Urinary bladder (tissue), 4 donors: ENCODE measurements at places on chromosomes 16 and 17. TPM values are rescaled to one million over a fixed set of nuclear protein-coding genes. Genes with fewer than 3 reads are reported as not detected.

HBM gene
- polyA plus RNA-seq: not detected

KRTAP1-5 gene
- 0.11 TPM for polyA plus RNA-seq

C17orf58 gene
- polyA plus RNA-seq: 9.6 TPM

ACSM2A gene
- polyA plus RNA-seq: 0.33 TPM

MYH1 gene
- not detected for polyA plus RNA-seq

APPBP2 gene
- 17.1 TPM for polyA plus RNA-seq

DNA sequence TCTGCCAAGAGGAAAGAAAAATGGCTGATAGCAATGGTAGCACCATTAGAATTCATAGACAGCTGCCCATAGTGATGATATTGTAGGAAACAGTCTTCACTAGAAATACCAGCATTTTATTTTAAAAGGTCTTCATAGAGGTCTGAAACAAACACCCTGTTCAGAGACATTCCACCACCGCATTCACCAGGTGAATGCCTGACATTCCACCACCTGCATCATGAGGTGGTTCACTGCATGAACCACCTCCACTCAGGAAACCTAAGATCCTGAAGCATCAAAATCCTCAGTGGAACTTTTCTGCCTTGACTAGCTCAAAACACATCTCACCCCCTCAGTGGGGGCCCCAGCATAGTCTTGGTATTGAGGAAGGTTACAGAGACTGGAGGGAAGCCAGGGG, 91.5 kb upstream of the COX10 start:
- DNase-seq: no peak

DNA sequence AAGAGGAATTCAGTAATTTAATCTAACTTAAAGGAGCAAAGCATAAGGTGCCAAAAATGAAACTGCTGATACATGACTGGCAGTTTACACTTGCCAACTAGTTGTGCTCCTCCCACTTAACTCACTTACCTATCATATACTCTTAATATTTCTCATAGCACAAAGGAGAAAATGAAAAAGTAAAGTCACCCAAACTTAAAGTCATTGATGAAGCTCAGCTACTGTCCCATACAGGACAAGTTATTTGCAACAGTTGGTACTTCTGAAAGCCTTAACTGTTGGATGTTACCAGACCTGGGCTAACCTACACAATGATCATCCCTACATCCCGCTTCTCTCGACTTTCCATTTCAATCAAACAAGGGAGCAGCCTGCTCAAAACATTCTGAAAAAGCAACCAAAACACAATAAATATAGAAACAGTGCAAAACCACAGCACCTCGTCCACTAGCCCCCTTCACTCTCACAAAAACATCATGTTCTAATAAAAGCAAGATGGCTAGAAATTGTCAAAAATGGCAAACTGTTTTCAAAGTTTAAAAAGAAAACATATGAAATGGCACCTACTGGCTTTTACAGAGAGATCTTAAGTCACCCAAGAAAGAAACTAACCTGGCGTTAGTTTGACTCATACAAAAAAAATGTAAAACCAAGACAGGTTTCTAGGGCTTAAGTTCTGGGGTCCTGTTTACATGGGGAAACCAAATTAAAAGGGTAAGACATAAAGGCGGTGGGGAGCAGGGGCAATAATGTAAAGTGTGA, 868 bp downstream of the MED13 start:
- no peak for DNase-seq

- DNase-seq: no peak
Measured at GRCh38 chr16:1333149-1333812, at the start of gene BAIAP3. BAIAP3 (plus strand) TSS chr16:1333645; CDS start chr16:1338550, 4,905 bp downstream.

DNA sequence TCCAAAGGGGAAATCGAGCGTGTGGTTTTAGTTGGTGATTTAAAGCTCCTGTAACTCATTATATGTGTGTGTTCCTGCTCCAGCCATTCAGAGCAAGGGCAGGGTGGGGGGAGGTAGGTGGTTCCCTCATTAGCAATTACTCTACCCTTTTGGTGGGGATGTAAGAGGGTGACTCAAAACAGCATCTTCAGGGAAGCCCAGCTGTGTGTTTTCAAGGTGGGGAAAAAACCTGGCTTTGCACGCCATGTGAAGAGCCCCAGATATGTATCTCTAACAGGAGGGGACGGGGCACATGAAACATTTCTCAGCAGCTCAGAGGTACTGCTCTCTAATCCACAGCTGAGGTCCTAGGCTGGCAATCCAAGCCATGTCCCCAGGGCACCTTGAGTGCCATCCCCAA, 241.3 kb upstream of the ZFHX3 start:
- no peak for DNase-seq

DNA sequence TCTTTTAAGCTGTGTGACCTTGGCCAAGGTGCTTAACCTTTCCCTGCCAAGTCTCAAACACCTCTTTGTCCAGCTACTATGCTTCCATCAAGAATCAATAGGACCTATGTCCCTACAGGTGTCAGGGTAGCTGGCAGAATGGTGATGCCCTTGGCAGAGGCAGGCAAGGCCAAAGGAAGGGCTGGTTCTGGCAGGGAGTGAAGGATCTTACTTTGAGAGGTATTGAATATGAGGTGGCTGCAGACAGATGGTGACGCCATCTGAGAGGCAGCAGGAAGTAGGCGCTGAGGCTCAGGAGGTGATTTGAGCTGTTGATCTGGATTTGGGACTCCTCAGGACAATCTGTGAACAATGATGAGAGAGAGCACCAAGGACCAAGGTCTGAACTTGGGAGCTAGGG, 12.5 kb downstream of the ABCC3 start:
- no peak for DNase-seq

DNA sequence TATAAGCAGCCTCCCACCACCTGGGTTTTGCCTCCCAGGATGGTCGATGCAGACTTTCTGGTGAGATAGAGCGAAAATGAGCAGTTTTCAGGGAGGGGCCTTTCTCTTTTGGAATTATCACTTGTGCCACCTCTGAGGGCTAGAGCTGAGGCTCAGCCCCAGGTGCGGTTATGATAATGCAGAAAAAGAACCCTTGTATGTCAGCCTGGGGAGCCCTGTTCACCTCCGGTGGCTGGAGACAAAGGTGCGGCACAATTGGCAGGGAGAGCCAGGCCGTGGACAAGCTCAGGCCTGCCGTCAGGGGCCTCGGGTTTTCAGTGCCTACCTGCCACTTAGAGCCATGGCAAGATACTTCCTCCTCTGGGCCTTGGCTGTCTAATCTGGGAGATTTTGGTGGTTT, 4.4 kb downstream of the SCPEP1 start:
- DNase-seq: no peak

GRCh38 chr17:47852113-47852949, 1.4 kb upstream of the SP6 start:
- no peak for DNase-seq

- no peak for DNase-seq
Measured at GRCh38 chr17:47924785-47925677, 16.3 kb upstream of the PNPO start.

DNA sequence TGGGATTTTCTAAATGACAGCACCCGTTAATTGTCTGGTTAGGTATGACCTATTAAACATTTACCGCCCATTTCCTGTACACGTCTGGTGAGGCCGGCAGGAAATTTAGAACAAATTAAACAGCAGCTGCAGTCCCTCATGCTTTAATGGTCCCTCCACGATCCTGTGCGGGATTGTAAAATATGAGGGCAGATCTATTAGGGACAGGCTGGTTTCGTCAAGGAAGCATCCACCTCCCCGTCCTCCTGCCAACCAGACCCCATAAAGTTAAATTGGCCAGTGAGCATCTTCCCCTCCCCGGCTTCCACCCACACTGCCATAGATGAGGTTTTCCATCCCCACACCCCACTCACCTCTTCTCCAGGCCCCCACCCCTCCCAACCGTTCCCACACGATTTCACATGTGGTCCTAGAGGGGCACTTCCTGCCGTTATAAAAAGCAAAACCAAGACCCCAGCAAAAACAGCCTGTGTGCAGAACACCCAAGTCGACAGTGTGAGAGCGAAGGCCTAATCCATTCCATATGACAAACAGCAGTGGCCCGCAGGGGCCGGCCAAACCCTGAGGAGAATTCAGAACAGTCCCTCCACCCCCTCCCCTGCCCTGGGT, 331.9 kb downstream of the FOXL1 start:
- peak; percentile 60 for DNase-seq

DNA sequence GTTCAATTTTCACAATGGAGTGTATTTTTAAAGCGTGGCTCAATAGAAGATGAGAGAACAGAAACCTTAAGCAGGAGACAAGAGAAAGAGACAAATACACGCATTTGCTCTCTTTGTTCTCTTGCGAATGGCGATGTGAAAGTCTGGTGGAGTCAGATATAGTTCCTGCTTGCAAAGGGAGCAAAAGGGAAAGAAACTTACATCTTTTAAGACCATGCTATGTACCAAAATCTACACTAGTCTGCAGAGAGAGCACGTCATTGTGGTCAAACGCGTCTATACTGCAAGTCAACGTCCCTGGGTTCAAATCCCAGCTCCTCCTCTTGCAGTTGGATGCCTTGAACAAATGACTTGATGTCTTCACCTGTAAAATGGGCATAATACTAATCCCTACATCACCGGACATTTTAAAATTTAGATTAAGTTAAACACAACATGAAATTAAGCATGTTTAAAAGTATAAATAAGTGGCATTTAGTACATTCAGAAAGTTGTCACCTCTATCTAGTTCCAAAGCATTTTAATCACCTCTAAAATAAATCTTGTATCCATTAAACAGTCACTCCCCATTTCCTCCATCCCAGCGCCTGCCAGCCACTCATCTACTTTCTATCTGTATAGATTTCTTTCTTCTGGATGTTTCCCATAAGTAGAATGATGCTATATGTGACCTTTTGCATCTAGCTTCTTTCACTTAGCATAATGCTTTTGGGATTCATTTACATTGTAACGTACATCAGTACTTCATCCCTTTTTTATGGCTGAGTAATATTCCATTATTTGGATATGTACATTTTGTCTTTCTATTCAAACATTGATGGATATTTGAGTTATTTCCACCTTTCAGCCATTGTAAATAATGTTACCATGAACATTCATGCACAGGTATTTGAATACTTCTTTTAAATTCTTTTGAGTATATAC, 406.9 kb downstream of the TMEM114 start:
- no peak for DNase-seq

DNA sequence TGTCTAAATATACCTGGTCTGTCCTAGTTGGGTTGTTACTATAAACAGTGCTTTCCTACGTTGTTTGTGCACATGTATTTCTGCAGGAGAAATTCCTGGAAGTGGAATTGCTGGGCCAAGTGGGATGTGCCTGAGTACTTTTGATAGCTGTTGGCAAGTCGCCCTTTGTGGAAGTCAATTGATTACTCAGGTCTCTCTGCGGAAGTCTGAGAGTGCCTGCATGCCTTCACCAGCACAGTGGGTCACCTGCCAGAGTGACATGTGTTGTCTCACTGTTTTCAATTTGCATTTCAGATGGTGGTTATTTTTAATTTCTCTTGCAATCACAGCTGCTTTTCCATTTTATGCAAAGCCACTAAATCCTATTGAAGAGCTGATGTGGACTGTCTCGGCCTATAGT, 2.3 kb upstream of the MVD start:
- no peak for DNase-seq

GRCh38 chr17:58918072-58918471, 162.4 kb downstream of the PPM1E start:
- no peak for DNase-seq

DNA sequence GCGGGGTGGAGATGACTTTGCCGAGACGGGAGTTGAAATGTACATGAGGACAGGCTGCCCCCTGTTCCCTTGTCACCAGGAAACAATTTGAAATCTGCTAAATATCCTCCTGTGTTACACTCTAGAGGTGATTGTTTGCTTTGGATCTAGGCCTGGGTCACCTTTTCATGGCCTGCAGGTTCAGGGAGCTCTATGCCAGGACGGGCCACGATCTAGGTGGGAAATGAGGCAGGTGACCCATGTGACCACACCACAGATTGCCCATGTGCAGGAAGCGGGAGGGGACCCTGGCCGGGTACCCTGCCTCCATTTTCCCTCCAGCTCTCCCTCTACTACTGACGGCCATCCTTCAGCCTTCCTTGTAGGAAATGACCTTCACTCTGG, 43.4 kb downstream of the MEAK7 start:
- no peak for DNase-seq

- no peak for DNase-seq
Measured at GRCh38 chr16:57618296-57619132, 9.9 kb upstream of the ADGRG1 start.

DNA sequence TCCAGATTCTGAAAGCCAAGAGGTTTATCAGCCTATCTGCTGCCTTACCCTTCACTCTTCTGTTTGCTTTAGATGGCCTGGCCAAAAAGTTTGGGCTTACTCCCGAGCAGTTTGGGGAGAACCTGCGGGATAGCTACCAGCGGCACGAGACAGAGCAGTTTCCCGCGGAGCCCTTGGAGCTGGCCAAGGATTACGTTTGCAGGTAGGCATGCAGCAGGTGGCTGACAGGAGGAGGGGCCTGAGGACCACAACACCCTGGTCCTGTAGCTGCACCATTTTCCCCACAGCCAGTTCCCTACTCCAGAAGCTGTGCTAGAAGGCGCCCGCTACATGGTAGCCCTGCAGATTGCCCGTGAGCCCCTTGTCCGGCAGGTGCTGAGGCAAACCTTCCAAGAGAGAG, 20.6 kb downstream of the SUPT6H start:
- no peak for DNase-seq

DNA sequence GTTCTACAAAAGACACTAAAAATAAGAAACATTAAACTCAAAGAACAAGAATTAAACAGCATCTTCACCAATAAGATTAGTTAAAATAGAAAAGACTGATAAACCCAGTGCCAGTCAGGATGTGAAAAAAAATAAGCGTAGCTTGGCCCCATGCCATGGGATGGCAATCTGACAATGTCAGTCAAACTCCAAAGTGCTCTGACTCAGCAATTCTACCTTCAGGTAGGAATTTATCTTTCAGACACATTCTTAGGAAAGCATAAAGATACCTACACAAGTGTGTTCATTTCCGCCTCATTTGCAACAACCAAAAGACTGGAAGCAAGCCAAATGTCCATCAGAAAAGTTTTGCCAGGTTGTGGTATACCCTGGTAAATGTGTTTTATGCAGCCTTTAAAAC, 9.1 kb upstream of the MPO start:
- DNase-seq: no peak

DNA sequence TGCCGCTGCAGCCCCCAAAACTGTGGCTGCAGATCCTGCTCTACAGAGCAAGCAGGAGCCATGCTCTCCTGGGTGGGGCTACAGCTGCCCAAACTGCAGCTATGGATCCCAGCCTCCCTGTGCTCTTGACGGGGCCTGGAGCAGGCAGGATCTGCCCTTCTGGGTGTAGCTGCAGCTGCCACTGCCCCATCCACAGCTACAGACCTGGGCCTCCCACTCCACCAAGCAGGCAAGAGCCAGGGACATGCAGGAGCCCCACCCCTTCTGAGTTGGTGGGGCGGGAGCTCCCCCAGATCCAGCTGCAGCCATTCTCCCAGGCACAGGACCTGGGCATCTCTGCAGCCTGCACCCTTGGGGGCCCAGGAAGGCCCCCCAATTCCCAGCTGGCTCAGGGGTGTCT, 551.2 kb upstream of the CA10 start:
- DNase-seq: no peak

DNA sequence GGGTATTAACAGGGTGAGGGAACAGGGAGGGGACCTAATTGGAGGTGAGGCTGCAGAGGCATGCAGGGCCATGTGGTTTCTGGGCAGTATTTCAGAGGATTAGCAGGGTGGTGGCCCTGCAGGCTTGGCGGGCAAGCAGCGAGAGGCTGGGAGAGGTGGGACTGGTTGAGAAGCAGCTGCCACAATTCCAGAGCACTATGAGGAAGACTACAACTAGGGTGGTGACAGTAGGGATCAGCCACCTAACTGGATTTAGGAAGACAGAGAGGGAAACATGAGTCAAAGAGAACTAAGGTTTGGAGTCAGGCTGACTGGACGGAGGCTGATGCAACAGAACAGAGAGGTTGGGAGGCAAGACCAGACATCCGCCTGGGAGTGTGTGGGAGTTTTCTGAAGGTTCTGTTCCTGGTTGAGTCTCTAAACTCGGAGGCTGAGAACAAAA, 12.3 kb downstream of the ALOXE3 start:
- no peak for DNase-seq
